ENCODE measurements at places on chromosomes 3 and 15.

DNA sequence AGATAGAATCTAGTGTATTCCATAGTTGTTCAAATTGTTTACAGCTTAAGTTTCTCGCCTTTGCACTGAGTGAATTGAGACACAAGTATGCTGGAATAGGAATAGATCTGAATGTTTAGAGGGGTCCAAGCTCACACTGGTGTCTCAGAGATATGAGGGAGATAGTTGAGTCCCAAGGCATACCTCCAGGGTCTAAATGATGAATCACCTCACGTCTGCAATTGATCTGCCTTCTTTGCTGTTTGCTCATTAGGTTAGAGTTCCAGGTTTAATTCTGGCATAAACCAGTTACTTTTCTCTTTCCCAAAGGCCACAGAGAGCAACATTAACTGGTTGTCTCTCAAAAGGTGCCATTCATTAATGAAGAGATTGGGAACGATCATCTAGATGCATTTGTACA lies 106.3 kb upstream of the MME start:
- peaks cover 9% of the 10 kb centered on the region for H3K4me1 ChIP-seq
- no peaks in the 10 kb centered on the region for H3K27me3 ChIP-seq
- no peak overlapping the region for H3K27ac ChIP-seq
- no peak overlapping the region for H3K4me3 ChIP-seq
- no peaks in the 10 kb centered on the region for H3K36me3 ChIP-seq
- no peak for DNase-seq

- H3K4me1 ChIP-seq, result peaks cover 25% of the 10 kb centered on the region
- H3K27ac ChIP-seq, result peak overlapping the region; percentile 77
- no peaks in the 10 kb centered on the region for H3K27me3 ChIP-seq
- H3K36me3 ChIP-seq, result no peaks in the 10 kb centered on the region
- no peak for DNase-seq
- no peak overlapping the region for H3K4me3 ChIP-seq
Measured at GRCh38 chr3:64104006-64104405, 80.7 kb upstream of the PSMD6 start.

DNA sequence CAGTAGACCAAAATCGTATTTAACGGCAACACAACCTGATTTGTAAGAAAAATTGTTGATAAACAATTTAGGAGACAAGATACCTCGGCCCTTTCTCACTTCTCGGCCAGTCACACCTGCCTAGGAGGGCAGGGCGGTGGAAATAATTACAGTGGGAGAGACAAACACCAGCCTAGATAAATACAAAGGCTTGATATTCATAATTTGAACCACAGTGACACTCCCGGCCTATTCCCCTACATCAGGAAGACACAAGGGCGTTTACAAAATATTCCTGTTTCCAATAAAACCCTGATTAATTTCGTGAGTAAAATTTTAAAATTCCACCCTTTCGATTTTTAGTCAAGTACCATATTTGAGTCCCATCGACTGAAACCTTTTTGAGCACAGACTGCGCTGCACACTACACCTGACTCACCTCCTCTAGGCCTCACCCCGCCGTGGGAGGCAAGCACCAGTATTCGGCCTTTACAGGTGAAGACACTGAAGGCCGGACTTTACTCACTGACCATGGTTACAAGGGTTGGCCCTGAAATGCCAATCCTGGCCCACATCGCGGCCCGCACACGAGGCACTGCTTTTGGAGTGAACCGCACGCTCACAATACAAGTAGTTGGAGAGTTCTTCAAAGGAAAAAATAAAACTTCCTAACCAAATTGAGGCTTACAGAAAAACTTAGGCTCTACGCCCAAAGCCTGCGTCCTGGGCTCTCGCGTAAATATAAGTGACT lies 794 bp downstream of the ARPP19 start:
- peak; percentile 53 for DNase-seq
- peak overlapping the region; percentile 95 for H3K27ac ChIP-seq

- H3K36me3 ChIP-seq, result no peaks in the 10 kb centered on the region
- no peaks in the 10 kb centered on the region for H3K4me1 ChIP-seq
- no peak overlapping the region for H3K4me3 ChIP-seq
- no peak overlapping the region for H3K27ac ChIP-seq
Measured at GRCh38 chr3:33877187-33877586, 78.8 kb downstream of the PDCD6IP start.

Measured in PC-3 (cell line).